ENCODE measurements at places on chromosomes 16 and 17. TPM values are rescaled to one million over a fixed set of nuclear protein-coding genes. Genes with fewer than 3 reads are reported as not detected.

DNA sequence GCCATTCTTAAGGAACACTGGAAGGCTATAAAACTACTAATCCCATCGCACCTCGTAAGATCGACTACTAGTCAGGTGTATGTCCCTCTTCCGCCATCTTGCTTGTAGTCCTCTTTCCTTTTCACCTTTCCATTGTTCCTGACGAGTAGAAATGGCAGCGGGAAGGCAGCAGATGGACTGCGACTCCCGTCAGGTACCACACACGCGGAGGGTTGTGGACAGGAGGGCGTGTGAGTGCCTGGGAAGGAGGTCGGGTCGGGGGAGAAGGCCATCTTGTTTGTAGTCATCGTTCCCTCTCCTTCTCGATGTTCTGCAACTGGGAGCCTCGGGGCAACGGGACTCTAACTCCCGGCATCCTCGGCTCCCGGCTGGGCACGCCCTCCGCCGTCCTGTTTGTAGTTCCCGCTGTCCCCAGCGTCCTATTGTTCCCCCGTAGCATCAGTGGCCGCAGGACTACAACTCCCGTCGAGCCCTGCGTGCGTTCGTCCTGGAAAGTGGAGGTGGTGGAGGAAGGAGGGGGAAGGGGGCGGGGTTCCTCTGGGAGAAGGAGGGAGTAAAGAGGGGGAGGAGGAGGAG is 324 bp upstream of the FBXL19 start:
- peak; percentile 96 for DNase-seq

DNA sequence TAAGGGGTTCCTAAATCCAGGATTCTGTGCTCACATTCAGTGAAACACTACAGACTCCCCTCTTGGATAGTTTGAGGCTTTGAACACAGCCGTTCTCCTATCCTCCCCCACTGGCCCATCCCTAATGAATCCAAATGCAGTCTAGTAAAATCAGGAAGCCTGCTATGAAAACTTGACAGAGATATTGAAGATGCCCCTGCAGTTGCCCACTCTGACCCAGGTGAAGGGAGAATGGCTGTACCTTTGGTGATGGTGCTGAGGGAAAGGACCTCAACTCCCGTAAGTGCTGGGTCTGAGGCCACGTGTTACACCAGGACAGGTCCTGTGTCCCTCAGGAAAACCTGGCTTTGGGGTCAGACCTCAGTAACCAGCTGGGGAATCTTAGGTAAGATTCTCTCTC is 54.4 kb downstream of the SF3B3 start:
- no peak for DNase-seq

Gene MCRIP1
- total RNA-seq, result 131 TPM

GRCh38 chr17:42766124-42766523 is 5.1 kb downstream of the RAMP2 start:
- DNase-seq, result no peak

GRCh38 chr16:14600164-14600563 is 29.9 kb downstream of the PARN start:
- no peak for DNase-seq

GRCh38 chr17:17985555-17985954 is 12.9 kb downstream of the DRC3 start:
- no peak for DNase-seq

GRCh38 chr16:89375021-89375420 is 115.3 kb downstream of the ANKRD11 start:
- DNase-seq, result no peak

GRCh38 chr17:75652934-75653549 is 13.9 kb downstream of the RECQL5 start:
- no peak for DNase-seq

DNA sequence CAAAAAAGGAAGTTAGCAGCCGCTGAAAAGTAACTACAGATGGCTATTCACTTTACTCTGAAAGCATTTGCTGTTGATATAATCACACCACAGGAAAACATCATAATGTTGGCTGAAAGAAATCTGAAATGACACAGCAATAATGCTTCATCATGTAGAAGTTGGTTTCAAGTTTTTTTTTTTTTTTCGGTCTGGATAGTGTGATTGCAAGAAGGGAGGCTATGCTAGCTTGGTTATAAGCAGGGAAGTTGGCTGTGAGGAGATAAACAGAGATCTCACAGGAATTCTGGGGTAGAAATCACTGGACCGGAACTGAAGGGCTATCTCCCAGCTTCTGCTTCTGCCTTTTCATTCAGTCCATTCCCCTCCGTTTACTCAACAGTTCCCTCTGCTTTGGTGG is 57.9 kb downstream of the MYO1D start:
- DNase-seq, result no peak

- DNase-seq, result no peak
These were observed 302.7 kb upstream of the ASIC2 start for GRCh38 chr17:33595828-33596227.

Gene KIF19
- not detected for total RNA-seq

GRCh38 chr16:3736116-3736515 is 18.8 kb upstream of the TRAP1 start:
- DNase-seq, result no peak

Gene CBX2
- total RNA-seq, result 15.8 TPM

Gene KCNH6
- 0.07 TPM for total RNA-seq

DNA sequence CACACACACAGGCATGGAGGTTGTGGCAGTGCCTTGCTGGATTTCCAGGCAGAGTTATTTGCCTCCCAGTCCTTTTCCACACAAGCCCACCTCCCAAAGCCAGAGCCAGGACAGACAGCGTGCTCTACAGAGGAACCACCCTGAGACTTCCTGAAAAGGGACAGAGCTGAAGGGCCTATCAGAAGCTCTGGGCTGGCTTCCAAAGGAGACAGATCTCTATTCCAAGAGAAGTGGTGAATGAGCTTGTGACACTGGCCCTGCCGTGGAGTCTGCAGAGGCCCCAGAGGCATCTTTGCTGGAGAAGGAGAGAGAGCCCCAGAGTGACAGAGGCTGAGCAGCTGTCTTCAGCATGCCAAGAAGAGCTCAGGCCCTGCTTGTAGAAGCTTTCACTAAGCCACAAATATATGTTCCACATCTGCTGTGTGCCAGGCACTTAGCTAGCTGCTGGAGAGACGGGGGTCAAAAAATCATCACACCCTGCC is 8.3 kb upstream of the LPCAT2 start:
- no peak for DNase-seq

- DNase-seq, result no peak
These were observed 15.8 kb upstream of the ITGAM start for GRCh38 chr16:31243734-31244670.

DNA sequence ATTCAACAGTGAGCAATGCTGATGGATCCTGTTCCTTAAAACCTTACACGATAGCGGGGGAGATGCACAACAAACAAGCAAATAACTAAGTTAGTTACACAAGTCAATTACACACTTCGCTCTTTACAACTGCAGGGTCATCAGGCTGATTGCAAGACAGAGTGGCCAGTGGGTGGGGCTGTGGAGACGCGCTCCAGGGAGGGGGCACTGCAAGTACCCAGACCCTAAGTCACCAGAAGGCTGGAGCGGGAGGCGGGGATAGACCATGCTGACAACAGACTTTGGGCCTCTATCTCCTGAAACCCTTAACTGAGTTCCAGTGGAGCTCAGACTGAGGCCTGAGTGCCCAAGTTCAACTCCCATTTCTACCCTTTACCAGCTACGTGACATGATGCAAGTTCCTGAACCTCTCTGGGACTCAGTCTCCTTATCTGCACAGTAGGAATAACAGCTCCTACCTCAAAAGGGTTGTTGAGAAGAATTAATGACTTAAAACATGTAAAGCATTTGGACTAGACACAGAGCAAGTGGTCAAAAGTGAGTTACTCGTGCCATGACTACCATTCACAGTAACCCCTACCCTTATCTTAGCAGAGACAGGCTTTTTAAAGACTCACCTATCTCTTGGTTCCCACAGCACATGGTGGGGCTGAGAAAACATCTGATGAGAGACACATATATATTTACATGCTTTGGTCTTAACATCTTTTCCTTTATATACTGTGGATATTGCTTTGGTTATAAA is 10.4 kb downstream of the CPPED1 start:
- no peak for DNase-seq

DNA sequence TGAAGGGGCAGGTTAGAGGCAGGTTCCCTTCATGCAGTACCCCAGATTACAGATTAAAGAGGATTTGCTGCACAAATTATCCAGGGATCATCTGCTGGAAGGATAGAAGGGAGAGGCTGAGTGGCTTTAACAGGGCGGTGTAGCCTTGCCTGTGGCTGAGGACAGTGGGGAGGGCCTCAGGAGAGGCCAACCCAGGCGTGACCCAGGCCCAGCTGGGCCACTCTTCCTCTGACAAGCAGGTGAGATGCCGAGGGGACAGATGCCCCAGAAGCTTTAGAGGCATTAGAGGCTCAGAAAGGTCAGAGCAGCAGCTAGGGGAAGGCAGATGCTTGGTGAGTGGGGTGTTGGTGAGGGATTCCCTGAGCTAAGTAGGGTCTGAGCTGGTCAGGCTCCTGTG is 18.1 kb upstream of the MTMR4 start:
- DNase-seq, result no peak

Gene HOXB5
- total RNA-seq, result 3.8 TPM

- no peak for DNase-seq
These were observed 10.4 kb downstream of the TAF1C start for GRCh38 chr16:84176192-84177053.
